ENCODE measurements at places on chromosomes 4 and X.
A peak's percentile ranks its signal among the peaks of the same experiment; 100 is the strongest.

- DNase-seq, result no peak
Measured at GRCh38 chr4:2791518-2792395, 1.1 kb upstream of the SH3BP2 start.

GRCh38 chrX:56765811-56766553 lies 36.9 kb downstream of the NBDY start:
- no peak for DNase-seq

DNA sequence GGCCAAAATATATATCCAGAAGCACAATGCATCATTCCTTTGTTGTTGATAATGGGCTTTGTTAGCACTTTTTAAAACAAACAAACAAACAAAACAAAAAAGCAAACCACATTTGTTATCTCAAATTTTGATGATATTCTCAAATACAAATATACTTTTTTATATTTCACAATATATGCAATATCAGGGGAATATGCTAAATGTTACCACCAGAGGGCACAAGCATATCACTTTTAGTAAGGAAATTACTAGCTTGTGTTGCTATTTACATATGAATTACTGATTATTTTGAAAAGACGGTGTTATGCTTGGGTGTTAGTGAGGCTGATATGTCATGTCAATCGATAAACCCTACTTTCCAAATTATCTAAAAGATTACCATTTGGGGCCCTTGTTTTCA lies 29.1 kb downstream of the RIPPLY1 start:
- DNase-seq, result no peak

- peak; percentile 56 for DNase-seq
Measured at GRCh38 chrX:71053217-71053621, 14.9 kb downstream of the SNX12 start.

DNA sequence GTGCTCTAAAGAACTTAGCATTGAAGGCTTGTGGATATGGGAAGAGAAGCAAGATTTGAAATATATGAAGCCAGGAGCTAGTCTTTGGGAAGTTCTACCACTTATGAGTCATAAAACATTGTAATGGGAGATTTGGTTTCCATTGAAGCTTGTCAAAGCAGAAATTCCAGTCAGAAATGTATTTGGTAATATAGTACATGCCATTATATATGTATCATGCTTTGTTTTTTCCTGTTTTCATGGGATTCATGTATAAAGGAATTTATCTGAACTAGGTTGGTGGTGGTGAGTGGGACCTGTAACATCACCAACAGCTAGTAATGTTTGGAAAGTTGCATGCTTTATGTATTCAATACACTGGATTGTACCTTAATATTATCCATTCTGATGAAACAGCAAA lies 14.6 kb upstream of the DCAF8L2 start:
- no peak for DNase-seq

GRCh38 chr4:2914256-2915126 lies 48.7 kb downstream of the NOP14 start:
- DNase-seq, result no peak

- DNase-seq, result no peak
Measured at GRCh38 chr4:95627709-95628108, 78.9 kb upstream of the UNC5C start.

GRCh38 chrX:10102046-10102704 lies 54.6 kb upstream of the CLCN4 start:
- DNase-seq, result no peak

- no peak for DNase-seq
Measured at GRCh38 chr4:97215409-97215941, 927.8 kb downstream of the STPG2 start.

DNA sequence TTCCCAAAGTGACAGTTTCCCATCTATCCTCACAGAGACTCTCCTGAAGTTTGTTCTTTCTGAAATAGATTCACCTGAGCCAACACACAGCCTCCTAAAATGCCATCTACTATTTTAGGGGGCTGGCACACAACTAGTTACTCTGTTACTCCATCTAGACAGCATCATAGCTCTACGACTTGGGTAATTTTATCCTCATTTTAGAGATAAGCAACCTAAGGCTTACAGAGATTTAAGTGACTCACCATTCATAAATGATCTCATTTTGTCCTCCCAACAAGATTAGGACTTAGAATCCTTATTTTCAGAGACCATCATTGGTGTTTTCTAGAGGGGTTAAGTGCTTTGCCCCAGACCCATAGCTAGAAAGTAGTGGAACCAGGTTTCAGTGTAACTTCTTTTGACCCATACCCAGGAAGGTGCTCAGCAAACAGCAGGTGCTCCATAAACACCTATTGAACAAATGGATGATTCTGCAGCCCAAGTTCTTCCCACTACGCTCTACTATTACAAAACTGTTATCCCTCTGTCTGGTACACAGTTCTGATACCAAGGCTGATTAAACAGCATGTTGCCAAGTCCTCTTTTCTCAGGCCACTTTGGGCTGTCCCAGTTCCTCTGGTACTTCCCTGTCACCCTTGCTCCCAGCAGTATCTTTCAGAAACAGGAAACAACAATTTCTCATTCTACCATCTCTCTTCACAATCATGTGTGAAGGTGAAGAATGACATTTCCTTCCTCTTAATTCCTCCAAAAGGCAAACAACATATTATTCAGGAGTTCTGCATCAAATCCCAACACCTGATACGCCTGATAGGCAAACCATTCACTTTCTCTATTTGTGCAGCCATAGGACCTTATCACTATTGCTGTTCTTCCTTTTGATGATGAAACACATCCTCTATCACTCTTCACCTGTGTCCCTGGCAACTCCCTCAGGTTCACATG lies 304.7 kb upstream of the TAPT1 start:
- DNase-seq, result no peak

DNA sequence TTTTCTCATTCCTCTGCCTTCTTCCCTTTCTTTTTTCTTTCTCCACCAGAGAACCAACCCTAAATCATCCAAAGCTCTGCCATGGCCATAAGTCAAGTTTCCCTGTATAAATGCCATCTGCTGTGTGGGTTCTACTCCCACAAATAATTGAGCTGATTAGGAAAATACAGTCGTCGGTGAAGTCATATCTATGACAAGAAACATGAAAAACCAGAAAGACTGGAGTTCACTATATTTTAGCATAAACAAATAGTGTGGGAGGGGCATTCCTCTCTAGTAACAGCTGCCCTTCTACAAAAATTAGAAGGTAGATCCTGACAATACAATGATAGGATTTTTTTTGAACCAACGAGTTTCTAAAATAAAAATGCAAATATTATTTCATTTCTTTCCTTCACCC lies 48.8 kb downstream of the SPOCK3 start:
- DNase-seq, result no peak

GRCh38 chrX:32137525-32137924 lies 1065.7 kb upstream of the FTHL17 start:
- no peak for DNase-seq

GRCh38 chr4:181702864-181703495 lies 540.2 kb upstream of the TENM3 start:
- no peak for DNase-seq

GRCh38 chr4:126916049-126916625 lies 716.6 kb upstream of the INTU start:
- DNase-seq, result no peak
